ENCODE measurements at places on chromosomes 11 and 22. TPM values are rescaled to one million over a fixed set of nuclear protein-coding genes. Genes with fewer than 3 reads are reported as not detected.

DNA sequence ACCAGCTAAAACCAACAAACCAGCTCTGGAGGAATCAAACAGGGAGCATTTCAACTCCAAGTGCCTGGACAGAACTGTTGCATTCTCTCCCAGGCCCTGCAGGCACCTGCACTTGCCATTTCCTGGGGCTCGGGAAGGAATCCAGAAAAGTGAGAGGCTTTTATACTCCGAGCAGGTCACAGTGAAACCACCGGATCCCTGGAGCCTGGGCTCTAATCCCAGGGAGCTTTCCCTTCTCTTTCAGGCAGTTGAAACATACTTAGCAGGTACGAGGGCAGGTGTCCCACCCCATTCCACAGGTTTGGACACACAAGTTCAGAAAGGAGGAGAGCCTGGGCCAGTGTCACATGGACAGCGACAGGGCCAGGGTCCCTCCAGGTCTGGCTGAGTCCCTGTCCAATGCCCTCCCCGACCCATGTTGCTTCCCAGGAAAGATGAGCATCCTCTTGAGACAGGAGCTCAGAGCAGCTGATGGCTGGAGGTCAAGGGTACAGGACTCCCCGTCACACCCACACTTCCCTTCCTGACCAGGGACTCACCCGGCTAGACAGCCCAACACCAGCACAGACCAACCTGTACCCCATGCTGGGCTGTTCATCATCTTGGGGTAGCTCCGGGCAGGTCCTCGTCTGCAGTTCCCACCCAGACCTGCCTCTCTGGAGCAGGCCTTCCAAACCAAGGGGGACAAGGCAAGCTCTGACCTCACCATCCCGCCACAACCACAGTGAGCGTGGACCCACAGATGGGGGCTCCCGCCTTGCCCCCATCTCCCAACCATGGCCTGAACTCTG lies 49.9 kb upstream of the CD5 start:
- DNase-seq = no peak

DNA sequence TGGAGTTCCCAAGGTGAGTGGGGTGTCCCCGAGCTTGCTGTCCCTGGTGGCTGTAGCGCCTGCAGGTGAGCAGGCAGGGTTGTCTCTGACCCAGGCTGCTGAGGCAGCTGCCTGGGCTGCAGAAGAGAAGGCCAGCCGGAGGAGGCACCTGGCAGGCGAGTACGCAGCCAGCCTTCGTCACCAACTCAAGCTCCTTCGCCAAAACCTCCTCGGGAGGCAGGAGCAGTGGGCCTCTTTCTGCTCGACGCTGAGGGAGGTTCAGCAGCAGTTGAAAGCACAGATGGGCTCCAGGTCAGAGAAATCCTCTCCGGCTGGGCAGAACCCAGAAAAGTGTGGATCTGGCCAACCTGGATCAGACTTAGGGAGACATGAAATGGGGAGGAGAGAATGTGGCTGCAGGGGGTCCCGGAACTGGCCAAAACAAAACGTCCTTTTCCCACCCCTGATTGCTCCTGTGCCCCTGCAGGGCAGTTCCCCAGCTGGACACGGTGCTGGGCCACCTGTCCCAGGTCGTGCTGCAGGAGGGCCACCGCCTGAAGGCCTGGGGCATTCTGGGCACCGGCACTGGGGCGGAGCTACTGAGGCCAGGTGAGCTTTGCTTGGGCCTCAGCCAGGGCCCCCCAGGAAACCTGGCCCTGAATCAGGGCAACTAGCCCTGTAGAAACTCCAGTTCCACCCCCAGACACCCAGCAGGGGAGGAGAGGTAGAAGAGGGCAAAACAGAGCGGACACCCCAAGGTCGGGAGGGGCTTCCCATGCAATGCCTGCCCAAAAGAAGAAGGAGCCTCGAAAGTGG lies 56.7 kb downstream of the BTG4 start:
- DNase-seq = no peak

GRCh38 chr22:29650370-29650769 lies 46.9 kb downstream of the NF2 start:
- DNase-seq = no peak

DNA sequence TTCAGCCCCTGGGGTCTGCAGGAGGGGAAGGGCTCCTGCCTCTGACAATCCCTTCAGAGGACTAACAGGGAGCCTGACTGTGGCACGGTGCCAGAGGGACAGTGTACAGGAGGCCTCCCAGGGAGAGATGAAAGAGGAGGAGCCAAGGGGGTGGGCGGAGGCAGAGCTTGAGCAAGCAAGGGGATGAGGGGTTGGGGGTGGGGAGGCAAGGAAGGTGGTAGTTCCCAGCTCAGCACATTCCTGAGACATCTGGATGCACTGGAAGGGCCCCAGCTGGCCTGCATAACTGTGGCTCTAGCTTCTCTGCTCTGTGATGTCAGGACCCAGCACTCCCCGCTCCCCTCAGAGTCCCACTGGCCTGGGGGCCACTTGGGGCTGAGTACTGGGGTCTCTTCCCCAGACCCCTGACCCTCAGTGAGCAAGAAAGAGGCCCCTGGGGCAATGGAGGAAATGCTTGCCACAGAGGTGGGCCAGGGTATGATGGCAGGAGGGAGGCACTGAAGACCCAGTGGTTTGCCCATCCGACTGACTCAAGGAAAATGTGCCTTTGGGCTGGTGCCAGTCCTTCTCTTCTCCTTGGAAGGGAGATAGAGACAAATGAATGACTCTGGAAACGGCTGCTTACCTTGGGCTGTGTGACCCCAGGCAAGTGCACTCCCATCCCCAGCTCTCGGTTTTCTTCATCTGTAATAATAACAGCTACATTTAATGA lies 13.3 kb downstream of the CREB3L1 start:
- DNase-seq = peak; percentile 36

GRCh38 chr22:29801153-29801552 lies 34.0 kb downstream of the UQCR10 start:
- DNase-seq = no peak

DNA sequence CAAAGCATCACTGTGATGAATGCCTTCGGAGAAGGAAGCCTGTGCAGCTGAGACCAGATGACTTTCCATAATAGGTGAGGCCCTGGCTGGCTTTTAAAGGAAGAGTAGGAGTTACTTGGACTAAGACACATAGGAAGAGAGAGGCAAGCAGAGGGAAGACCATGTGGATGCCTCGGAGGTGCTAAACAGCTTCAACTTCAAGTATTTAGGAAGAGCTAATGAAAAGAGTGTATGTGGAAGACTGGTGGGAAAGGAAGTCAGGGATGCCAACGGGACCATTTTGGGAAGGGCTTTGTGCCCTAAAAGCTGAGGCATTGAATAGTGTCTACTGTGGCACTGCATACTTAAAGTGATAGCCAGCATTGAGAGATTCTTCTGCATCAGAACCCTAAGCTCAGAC lies 69.3 kb upstream of the OPCML start:
- DNase-seq = no peak

GRCh38 chr22:43837666-43838065 lies 24.6 kb downstream of the SULT4A1 start:
- no peak for DNase-seq

- DNase-seq = peak; percentile 64
These were observed 3.6 kb upstream of the OR8B3 start for GRCh38 chr11:124402326-124402922.

GRCh38 chr11:58788355-58789023 lies 56.0 kb downstream of the GLYATL2 start:
- peak; percentile 73 for DNase-seq

DNA sequence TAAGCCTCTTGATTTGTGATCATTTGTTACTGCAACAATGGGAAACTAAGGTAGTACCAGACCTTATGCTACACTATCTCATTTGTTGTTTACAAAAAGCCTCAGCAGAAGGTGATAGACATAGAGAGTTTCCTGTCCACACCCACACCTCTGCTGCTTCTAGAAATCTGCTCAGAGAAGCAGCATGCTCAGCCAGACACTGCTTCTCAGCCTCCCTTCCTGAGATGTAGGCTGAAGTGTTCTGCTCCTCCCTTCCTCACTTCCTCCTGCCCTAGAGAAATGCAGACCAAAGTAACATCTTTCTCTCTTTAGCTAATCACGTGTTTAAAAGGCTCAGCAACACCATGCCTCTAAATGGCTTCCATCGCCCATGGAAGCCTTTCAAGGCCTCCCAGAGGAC lies 88.4 kb downstream of the SLC1A2 start:
- no peak for DNase-seq

DNA sequence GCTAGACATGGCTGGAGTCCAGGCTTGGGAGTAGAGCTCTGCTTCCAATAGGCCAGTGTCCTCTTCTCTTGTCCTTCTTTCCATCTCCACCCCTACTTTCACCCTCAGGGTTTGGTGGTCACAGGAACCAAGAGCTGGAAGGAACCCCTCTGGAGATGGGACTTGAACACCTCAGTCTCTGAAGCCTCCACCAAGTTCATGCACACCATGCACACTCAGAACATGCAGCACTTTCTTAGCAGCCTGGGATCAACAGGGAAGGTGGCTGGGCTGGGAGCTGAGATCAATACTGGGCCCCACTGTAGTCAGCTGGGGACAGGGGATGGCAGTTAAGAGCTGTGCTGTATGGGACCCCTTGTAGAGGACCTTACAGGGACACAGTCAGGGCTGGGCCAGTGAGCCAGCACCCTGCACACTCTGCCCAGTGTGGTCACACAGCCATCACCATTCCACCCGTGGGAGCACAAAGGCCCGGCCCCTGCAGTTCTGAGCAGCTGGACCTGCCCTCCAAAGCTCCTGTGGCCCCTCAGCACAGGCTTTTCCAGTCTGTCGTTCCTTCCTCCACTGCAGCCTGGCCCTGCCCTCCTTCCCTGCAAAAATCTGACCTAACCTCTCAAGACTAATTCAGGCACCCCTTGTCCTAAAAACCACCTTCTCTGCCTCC lies 47.7 kb downstream of the GAB4 start:
- no peak for DNase-seq

DNA sequence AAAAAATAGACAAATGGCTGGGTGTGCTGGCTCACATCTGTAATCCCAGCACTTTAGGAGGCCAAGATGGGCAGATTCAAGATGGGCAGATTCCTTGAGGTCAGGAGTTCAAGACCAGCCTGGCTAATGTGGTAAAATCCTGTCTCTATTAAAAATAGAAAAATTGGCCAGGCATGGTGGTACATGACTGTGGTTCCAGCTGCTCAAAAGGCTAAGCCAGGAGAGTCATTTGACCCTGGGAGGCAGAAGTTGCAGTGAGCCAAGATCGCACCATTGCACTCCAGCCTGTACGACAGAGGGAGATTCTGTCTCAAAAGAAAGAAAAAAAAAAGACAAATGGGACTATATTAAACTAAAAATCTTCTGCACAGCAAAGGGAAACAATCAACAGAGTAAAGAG lies 55.4 kb downstream of the USP35 start:
- no peak for DNase-seq

DNA sequence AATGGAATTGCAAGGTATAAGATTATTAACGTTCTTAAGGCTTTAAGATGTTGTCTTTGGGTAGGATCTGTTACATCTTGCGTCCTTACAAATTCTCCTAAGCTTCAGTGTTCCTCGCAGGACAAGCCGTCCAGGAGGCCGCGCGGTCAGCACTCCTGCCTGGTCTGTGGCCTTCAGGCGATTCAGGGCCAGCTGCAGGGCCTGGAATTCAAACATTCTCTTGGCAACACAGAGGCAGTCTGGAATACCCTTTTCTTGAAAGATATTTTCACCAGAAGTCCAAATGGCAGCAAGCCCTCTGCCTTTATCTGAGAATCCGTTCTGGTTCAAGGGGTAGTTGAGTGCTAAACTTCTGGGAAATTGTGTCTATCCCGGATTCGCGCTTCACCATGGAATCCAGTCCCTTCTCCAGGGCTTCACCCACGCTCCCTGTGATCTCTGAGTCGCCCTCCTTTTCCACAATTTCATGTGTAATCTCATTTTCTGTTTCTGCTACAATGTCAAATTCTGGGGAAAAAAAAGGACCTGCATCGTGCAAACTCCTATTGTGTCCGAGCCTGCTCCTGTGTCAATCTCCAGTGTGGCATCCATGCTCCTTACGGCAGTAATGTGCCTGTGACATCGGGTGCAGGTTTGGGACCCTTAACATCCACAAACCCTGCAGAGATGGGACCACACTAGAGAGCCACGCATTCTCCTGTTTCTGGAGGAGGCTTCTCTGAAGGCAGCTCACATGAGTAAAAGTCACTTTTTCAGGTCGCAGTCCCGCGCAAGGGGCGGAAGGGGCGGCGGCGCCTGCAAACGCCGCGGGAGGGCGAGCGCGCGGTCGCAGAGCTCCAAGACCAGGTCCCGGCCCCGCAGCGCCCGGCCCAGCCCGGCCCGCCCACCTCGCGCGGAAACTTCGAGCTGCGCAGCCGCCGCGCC lies 25.4 kb upstream of the SORL1 start:
- DNase-seq = no peak

- no peak for DNase-seq
These were observed 804 bp upstream of the CREBZF start for GRCh38 chr11:85665733-85666132.

DNA sequence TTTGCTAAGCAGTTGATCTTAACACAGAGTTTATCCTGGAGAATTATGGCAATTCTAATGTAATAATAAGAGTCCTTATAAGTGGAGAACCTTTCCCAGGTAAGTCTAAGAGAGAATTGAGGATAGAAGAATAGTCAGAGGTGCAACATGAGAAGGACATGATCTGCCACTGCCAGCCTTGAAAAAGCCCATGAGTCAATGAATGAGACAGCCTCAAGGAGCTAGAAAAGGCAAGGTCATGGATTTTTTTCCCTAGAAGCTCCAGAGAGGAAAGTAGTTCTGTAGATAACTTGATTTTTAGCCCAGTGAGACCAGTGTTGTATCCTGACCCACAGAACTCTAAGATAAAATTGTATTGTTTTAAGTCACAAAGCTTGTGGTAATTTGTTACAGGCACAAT lies 16.9 kb downstream of the MS4A6A start:
- DNase-seq = no peak

DNA sequence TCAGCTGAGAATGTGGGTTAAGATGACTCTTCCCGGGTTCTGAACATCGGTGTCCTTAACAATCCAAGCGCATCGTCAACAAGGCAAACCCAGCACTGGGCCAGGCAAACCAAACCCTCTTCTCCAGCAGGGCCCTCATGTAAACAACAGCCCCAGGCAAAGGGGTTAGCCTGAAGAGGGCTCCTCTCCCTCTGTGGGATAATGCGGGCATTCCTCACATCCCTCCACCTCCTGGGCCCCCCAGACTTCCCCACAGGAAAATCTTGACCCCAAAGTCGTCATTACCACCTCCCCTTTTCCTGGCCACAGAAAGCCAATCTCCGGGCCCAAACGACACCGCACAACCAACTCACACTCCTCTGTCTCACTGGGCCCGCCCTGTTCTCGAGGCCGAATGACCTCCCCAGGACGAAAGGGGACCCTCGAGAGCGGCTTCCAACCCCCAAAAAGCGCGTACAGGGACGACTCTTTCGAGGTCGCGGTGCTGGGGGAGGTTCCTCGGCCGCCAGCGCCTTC lies 566 bp downstream of the DDB1 start:
- DNase-seq = peak; percentile 14

GRCh38 chr11:46127150-46127638 lies 5.9 kb upstream of the PHF21A start:
- DNase-seq = peak; percentile 88

GRCh38 chr11:73325036-73325981 lies 17.2 kb downstream of the ARHGEF17 start:
- no peak for DNase-seq

GRCh38 chr11:86632499-86633269 lies 39.7 kb downstream of the ME3 start:
- peak; percentile 68 for DNase-seq

GRCh38 chr22:17101475-17102296 lies 16.9 kb downstream of the IL17RA start:
- no peak for DNase-seq

GRCh38 chr22:42780070-42780540 lies 59.4 kb upstream of the A4GALT start:
- DNase-seq = peak; percentile 95

Gene KRTAP5-1
- not detected for total RNA-seq

Gene TFIP11
- 42.6 TPM for total RNA-seq

Gene OPCML
- not detected for total RNA-seq

Gene GAS2
- total RNA-seq = 9.1 TPM

Gene IL10RA
- total RNA-seq = not detected

Gene DERL3
- total RNA-seq = 0.26 TPM

Gene DDTL
- total RNA-seq = 1.6 TPM

Gene OR5P2
- not detected for total RNA-seq

All from SK-MEL-5 (cell line).